ENCODE measurements at places on chromosomes 3 and 15.
A peak's percentile ranks its signal among the peaks of the same experiment; 100 is the strongest.

GRCh38 chr3:131551761-131552160 lies 49.0 kb upstream of the MRPL3 start:
- DNase-seq: no peak

DNA sequence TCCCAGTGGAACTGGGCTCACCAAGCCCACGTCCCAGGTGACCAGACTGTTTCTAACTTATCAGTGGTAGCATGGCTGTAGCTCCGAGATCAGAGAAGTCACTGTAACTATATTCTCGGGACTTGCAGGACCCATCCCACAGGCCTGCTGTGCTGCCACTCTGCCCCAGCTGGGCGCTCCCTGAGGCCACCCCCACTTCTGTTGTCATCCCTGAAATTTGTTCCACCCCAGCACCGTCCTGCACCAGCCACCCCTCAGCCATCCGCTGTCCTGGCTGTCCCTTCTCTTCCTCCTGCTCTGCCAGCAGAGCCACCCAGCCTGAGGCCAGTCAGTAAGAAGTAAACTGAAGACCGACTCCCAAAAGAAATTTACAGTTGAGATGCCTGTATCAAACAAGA lies 33.0 kb upstream of the VILL start:
- DNase-seq: no peak

- no peak for DNase-seq
Observed at GRCh38 chr3:137041686-137042085, 83.9 kb downstream of the IL20RB start.

DNA sequence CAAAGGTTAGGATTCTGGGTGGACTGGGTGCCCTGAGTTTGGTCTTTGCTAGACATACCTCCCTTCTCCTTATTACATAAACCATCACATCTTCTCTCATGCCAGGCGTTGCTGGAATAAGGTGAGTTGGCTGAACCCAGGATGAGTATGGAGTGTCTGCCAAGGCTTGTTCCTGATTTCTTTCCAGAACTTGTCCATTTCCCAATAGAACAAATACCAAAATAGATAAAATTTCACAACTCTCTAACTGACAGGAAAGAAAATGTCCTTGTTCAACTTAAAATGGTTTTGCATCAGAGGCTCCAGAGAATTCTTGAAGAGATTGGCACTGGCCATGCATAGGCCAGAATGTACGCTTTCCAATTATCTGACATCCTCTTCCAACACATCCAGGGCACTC lies 291.9 kb downstream of the IGSF11 start:
- no peak for DNase-seq

GRCh38 chr3:45560281-45560971 lies 34.1 kb upstream of the LIMD1 start:
- no peak for DNase-seq

GRCh38 chr3:110493438-110494092 lies 578.1 kb upstream of the NECTIN3 start:
- DNase-seq: no peak

DNA sequence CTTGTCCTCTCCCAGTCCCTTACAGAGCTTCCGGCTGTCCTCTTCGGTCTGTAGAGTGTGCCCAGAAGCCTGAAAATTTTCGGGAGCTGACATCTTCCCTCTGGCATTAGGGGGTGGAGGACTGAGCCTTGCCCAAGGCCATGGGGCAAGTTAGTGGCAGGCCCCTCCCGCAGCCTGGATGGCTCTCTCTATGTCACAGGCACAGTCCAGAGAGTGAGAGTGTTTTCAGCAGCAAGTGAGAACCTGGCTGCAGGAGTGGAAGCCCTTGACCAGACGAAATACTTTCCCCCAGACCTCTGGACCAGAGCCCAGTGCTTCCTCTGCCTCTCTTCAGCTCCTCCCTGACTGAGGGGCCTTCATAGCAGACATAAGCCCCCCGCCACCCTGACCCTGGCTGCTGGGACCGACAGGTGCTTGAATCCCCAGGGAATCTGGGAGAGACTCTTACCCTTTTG lies 50.5 kb upstream of the SEC22A start:
- DNase-seq: no peak

GRCh38 chr15:94526071-94526689 lies 294.8 kb downstream of the MCTP2 start:
- no peak for DNase-seq

GRCh38 chr15:62165104-62165792 lies at the start of gene C2CD4B:
C2CD4B (minus strand) TSS chr15:62165285; CDS start chr15:62164984, 301 bp downstream.
- no peak for DNase-seq

- no peak for DNase-seq
Observed at GRCh38 chr15:40067921-40068624, 29.1 kb upstream of the SRP14 start.

- no peak for DNase-seq
Observed at GRCh38 chr3:126339466-126339865, 17.7 kb downstream of the KLF15 start.

DNA sequence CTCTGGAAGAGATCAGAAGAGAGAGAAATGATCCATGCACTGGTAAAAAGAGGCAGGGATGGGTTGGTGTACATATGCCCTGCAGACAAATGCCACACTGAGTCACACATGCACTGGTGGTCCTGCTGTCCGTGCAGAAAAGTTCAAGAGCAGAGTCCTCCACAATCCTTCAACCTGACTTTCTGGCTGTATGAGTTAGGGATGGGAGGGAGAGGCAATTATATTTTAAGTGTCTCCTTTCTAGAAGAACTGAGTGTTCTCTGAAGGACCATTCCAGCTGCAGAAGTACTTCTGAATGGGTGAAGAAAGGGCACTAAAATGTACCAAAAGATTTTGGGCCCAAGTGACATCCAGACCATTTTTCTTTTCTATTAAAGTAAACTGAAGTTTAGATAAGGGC lies 26.4 kb downstream of the TMEM39A start:
- DNase-seq: no peak

- no peak for DNase-seq
Observed at GRCh38 chr3:113231827-113232253, 20.5 kb downstream of the BOC start.

DNA sequence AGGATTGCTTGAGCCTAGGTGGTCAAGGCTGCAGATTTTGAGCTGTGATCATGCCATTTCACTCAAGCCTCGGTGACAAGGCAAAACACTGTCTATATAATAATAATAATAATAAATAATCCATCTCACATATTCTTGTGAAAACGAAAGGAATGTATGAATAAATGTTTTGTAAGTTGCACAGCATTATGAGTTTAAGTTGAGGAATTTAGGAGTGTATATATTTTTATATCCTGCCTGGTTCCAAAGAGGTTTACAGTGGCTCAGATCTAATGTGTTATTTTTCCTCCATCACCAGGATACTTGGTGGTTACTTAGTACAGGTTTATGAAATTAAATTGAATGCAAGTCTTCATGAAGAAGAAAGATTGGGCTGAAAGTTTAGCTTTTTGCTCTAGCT lies 77.2 kb downstream of the ATG7 start:
- no peak for DNase-seq

DNA sequence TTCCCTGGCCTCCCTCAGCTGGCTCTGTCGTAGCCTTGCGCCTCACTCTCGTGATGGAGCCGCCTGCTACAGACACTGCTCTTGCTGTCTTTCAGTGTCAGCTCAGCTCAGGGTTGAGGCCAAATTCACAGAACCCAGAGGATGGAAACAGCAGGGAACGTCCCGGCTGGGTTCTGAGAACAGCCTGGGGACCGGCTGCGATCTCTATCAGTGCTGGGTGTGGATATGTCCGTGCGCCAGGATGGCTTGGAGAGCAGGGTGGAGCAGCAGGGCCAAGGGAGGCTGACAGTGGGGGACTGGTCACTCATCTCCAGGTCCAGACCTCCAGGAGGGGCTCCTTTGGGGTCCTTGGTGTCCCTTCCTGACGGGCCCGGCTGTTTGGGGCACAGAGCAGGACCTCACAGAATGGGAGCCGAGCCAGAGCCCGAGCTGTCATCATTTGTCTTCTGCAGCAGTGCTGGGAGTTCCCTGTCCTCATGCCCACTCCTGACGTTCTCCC lies 18.4 kb downstream of the KLF15 start:
- DNase-seq: no peak

DNA sequence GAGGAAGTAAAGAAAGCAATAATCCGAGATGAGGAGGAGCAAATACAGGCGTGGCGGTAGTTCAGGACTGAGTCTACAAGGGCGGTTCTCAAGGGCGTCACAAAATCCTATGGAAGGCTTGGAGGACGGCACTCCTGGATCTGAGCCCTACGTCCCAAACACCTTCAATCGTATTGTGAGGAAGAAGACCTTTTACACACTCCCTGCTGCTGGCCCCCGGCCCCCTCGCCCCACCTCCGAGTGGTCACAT lies 747 bp downstream of the PLD1 start:
- peak; percentile 23 for DNase-seq

GRCh38 chr15:60763688-60764087 lies 284.7 kb upstream of the ICE2 start:
- no peak for DNase-seq

GRCh38 chr3:109021556-109021955 lies 67.9 kb upstream of the GUCA1C start:
- no peak for DNase-seq

GRCh38 chr15:101724675-101725005 lies 367 bp upstream of the TARS3 start:
- DNase-seq: no peak

- DNase-seq: no peak
Observed at GRCh38 chr15:62428851-62429598, 263.9 kb upstream of the C2CD4B start.

DNA sequence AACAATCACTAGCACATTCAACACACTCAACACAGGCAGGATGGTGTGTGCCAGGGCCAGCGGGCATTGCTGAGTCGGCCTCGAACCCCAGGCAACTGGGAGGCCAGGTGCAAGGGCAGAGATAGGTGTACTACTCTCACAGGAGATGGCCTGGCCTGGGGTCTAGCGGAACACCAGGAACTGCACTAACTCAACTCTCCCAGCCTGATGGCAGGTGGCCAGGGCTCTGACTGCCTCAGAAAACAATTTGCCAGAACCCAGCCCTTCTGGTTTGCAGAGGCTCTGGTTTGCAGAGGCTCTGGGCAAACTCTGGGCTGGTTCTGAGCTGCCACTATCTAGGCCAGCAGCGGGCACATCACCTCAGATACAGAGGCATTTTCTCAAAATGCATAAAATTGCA lies 229.2 kb upstream of the CHRNA7 start:
- DNase-seq: no peak

DNA sequence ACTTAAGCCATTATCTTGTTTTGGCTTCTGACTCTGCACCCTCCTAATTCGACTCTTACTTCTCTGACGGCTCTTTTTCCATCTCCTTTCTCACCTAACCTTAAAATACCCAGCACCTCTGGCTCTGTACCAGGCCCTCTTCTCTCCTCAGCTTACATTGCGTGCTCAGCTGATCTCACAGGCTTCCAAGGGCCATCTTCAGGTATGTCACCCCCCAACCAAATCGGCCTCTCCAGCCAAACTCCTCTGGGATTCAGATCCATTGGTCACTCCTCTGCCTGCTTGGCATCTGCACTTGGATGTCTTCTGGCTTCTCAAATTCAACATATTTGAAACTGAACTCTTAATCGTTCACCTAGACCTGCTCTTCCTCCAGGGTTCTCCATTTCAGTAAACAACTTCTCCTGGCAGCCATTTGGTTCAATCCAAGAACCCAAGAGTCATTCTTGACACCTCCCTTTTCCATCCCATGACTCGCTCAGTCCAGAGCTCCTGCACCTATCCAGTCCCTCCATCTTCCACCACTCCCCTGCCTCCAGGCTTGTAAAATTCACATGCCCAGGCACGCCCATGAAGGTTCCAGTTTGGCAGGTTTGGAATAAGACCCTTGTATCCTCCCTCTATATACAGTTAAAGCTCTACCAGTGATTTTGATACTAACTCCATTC lies 35.2 kb upstream of the SLC41A3 start:
- DNase-seq: no peak

DNA sequence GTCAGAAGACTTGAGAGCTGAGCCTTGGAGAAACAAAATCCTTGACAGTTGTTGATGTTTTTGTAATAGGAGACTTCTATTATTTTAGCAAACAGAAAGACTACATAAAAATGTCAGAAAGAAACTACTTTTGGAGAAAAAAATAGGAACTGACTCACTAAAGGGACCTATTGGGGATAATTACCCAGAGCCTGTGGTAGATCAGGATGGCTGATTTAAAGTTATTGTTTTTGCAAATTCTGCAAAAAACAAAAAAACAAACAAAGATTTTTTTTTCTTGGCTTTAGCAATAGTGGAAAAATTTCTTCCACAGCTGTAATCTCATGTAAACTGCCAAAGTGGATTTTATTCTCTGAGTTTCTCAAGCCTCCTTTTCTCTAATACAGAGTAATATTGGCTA lies 101.5 kb upstream of the SATB1 start:
- DNase-seq: no peak

- DNase-seq: no peak
Observed at GRCh38 chr3:137845666-137846065, 81.6 kb downstream of the SOX14 start.

DNA sequence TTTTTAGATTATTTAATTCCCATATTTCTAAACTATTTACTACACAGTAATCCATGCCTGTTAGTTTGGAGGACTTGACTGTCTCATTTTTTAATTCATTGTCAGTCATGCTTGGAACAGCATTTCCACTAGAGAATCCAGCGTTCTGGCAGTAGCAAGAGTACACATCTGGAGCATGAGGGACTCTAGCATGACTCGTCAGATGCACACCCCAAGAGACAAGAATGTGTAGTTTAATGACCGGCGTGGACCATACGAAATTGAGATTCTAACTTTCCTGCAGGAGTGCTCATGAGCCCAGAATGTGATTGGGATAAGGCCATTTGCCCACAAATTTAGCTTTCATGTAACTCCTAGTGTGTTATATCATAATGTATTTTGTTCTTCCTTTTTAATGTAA lies 48.9 kb downstream of the ASB7 start:
- DNase-seq: no peak

DNA sequence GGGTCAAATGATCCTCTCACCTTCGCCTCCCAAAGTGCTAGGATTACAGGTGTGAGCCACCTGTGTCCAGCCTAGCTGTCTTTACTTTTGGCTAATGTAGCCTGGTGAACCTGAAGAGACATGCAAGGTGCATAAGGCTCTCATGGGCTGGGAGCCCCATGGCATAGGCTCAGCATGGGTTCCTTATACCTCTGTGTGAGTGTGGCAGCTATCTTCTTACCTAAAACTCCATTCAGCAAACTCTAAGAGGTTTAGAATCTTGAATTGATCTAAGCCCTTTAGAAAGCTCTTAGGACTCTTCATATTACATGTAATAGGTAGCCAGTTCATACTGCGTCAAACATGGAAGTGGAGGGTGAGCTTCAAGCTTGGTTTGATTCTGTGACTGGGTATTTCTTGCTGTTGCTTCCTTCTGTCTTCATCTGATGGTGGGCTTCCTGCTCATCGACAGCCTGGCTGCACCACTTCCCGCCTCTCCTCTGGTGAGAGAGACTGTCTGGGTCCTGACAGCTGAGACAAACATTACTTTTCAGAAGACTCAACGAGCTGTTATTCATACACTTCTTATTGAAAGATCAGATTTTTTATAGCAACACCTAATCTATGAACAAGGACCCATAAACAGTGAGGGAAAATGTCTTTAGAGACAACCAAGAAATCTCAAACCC lies 19.2 kb upstream of the TKT start:
- no peak for DNase-seq

DNA sequence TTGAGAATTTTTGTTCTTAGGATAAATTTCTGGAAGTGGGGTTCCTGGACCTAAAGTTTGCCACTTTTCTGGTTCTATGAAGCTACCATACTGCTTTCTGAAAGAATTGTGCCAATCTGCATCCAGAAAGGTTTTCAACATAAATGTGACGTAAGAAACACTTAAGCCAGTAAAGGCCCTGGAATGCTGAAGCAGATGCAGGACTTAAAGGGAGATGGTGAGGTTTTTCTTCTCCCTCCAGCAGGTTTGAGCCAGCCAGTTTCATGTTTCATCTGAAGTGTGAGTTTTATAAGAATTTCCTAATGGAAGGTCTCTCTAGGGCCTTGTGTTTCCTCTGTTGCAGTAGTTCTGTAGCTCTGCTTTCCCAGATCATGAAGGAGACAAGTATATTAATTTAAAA lies 33.1 kb downstream of the ZNF592 start:
- DNase-seq: no peak

Data from SIG-M5 (cell line).